ENCODE measurements at places on chromosomes 13 and 19.

DNA sequence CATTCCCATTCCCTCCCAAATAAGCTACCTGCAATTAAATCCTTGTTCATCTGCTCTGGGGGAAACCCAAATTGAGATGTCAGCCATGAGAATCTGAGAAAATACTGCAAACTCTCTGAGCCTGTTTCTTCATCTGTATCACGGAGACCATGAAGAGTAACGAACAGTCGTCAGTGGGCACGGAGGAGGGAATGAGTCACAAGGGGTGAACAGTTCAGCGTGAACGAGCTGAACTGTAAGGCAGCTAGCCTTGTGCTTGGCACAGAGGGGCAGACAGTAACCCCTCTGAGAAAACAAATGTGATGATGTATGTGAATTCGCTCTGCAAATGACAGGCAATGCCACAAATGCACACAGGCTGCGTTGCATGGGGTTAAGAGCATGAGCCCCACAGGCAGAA lies 288.7 kb downstream of the FOXO1 start:
- no peak for DNase-seq

DNA sequence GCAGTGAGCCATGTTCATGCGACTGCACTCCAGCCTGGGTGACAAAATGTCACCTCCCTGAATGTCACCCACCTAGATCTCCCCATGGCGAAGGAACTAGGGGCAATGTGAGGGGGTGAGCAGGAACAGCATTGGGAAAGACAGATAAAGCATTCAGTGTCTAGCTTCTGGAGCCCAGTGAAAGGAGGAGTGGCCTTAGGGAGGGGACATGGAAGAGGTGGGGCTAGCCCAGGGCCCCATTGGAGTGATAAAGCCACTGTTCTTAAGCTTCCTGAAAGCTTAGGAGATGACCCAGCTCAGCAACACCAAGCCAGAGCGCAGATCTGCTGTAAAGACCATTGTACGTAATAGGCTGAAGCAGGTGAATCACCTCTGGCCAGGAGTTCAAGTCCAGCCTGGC lies 13.0 kb upstream of the KCNN1 start:
- no peak for DNase-seq

DNA sequence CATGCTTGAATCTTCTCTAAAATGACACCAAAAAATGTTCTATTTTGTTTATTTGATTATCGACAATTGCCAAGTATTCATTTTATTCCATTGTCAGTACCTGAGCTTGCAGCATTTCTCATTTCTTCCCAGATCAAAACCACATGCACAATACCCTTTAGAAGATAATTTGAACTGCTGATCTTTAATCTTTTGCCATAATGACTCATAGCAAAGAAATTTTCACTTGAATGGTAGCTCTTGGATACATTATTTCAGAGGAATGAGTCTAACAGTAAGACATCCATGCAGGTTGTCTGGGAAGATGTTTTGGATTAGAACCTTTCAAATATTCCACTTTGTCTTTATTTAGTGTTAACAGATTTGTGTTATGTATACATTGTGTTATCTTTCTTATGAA lies 42.0 kb upstream of the RXFP2 start:
- no peak for DNase-seq

GRCh38 chr13:68170961-68171360 lies 940.8 kb upstream of the PCDH9 start:
- no peak for DNase-seq

- no peak for DNase-seq
These were observed 659 bp upstream of the PAFAH1B3 start for GRCh38 chr19:42303101-42303464.

DNA sequence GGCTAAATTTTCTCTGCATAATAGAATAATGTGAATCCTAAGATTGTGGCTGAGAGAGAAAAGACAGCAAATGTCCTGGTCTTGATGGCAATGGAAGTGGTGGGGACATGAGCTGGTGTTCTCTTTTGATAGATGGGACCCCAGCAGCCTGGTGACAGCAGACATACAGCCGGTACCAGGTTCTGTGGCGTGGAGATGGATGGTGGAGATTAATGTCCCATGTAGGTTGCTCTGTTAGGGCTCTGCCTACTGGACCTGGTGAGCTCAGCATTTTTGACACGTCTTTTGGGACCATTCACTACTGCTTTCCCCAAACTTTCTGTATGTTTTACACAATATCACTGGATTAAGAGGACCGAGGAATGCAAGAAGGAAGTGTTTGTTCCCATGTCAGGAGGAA lies 8.2 kb upstream of the SIGLEC14 start:
- DNase-seq: no peak

- no peak for DNase-seq
These were observed 2.3 kb downstream of the ABHD17A start for GRCh38 chr19:1882786-1883692.

- no peak for DNase-seq
These were observed 57.3 kb downstream of the SMARCA4 start for GRCh38 chr19:11018179-11018578.

- DNase-seq: no peak
These were observed 135.1 kb downstream of the FREM2 start for GRCh38 chr13:38821770-38822551.

DNA sequence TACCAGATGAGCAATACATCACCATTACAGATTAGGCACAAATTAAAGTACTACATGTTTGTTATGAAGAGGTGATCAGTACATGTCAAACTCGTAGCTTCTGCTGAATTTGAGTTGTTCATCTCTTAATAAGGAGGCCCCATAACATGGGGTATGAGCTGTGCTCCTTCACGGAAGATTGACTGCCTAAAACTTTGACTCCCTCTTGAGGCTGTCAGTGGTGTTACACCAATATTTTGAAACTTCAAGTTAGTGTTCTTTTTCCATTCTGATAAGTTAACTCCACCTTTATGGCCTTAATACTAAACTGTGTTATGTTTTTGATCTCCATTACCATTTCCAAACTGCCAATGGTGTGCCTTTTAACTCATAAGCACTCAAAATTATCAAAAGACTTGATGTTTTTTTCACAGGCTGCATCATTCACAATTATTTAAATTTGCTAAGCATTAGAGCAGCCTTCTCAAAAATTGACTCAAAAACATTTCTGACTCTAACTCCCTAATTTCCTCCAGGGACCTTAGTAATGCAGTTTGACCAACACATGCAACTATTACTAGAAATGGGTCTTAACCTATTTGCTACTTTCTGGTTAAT lies 1591.5 kb downstream of the PCDH9 start:
- no peak for DNase-seq

DNA sequence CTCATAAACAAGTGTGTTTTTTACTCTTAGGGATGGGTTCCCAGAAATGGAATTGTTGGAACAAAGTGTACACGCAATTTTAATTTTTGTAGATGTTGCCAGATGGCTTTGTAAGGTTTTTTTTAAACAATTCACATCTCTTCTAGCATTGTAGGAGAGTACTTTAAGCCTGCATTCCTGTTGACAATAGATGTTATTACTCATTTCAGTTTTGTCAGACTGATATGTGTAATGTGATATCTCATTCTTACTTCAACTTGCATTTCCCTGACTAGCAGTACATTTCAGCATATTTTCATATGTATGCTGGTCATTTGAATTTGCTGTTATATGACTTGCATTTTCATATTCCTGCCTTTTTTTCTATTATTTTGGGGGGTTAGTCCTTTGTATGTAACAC lies 186.6 kb upstream of the SLITRK6 start:
- DNase-seq: no peak

DNA sequence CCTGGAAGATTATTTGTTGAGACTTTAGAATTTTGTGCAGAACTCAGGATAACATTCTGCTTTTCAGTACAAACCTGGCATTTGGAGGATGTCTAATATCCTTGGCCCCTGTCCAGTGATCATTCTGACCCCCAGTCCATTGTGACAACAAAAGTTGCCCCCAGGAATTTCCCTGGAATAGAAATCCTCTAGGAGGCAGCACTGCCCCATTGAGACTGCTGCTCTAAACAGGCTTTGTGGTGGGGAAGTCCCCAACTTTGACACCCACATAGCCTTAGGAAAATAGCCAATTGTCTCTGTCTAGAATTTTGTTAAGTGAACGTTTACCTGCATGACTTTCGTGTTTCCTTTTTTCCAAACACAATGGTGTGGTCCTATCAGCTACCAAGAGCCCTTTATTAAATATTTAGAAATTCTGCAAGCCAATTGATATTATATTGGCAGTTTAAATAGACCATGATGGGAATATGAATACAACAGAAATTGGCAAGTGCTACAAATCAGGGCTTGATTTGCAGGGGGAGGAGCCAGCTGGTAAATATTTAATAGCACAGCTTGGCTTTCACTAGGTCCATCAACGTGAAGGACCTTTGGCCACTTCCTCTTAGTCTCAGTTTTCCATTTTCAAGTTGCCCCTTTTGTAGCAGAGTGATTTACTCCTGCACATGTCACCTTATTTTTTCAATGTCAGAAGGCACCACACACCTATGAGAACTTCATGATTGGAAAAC lies 451.7 kb downstream of the EFNB2 start:
- no peak for DNase-seq

- no peak for DNase-seq
These were observed 591.7 kb downstream of the GPC6 start for GRCh38 chr13:93818345-93818744.

DNA sequence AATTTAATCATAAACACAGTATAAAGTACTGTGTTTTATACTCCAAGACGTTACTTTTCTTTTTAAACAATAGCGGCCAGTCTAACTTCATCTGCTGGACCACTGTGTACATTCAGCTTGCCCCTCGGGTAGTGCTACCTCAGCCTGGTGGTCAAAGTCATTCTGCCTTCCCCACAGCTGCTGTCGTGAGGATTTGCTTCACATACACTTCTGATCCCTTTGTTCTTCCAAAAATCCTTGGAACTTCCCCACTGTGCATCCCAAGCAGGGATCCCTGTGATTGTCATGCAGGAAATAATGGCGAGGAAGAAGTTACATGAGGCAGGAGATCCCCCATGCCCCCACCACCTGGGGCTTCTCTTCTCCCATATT lies 234.9 kb upstream of the STARD13 start:
- no peak for DNase-seq

GRCh38 chr19:35791814-35792279 lies 16.5 kb downstream of the ARHGAP33 start:
- DNase-seq: no peak

DNA sequence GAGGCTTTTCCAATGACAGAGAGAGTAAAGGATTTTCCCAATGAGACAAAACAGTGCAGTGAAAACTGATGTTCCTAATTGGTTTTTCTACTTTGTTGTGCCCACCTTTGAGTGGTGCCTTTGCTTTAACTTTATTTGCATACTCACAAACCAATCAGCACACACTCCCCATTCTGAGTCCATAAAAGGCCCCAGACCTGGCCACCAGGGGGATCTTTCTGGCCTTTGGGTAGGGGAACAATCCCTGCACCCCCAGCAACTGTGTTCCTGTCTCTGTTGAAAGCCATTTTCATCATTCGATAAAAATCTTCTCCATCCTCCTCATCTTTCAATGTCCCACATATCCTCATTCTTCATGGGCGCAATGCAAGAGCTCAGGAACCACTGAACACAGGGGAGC lies 252.8 kb downstream of the B3GLCT start:
- no peak for DNase-seq
